ENCODE measurements at places on chromosomes 7 and 10.

DNA sequence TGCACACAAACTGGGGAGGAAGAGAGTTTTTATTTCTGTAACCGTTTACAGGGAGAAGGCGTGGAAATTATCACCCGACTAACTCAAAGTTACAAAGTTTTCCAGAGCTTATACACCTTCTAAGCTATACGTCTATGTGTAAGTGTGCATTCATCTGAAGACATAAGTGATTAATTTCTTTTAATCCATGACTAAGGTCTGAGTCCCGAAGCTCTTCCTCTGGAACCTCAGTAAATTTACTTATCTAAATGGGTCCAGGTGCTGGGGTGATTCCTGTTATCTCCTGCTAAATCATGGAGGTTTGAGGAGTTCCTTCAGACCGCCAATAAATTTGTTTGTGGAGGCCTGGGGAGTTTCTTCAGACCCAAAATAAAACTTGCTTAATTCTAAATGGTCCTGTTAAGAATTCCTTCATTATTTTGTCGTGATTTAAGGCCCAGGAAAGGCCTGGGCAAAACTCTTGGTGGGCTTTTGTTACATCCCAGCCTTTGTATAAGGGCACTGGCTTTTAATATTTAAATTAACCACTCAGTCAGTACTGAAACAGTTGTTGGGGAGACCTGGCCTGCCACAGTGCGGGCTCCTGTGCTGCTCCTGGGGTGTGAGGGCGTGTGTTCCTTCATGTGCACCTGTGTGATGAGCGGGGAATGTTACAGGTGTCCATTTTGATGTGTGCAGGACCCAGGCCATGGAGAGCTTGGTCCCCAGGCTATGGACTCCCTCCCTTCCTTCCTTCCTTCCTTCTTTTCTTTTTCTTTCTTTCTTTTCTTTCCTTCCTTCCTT, 5.8 kb upstream of the METTL27 start:
- no peak for DNase-seq

DNA sequence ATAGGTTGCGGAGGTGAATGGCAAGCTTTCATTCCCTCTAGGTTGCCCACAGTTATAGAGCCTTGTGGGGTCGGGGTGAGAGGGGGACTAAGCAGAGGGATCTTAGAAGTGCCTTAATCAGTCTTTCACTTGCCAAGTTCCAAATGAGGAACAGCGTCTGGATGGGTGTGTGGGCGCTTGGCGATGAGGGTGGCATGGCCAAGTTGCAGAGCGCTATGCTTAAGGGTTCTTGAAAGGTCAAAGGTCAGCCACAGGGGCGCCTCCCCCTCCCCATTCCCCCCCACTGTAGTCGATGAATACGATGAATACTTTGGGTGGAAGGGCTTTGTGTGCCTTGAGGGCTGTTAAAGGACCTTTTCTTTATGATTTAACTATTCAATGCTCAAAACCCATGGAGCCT, 185.0 kb downstream of the TCF7L2 start:
- DNase-seq, result no peak

DNA sequence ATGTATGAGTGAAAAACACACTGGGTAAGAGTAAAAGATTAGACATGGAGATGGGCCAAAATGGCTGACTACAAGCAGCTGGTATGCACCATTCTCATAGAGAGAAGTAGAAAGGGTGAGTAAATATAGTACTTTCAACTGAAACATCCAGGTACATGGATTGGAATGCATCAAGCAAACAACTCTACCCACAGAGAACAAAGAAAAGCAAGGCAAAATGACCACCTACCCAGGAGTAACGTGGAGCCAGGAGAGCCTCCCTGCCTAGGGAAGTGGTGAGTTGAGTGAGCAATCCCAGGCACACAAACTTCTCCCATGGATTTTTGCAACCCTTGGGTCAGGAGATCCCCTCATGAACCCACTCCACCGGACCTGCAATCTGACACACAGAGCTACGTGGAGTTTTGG, 212.8 kb downstream of the PTN start:
- no peak for DNase-seq

DNA sequence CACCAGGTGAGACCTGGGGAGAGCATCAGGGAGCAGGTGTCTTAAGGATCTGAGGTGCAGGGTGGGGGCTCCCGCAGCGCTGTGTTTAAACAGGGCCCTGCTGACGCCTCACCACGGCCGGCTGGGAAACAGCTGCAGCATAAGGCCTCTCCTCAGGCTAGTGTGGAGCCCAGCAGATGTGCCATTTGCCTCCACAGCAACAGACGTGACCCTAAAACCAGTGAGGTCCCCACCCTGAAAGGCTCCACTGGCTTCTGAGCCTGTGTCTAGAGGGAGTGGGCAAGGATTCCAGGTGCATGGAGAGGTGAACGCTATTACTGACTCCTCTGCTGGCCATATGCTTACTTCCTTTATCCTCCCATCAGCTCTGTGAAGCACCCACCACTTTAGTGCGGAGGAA, 47.8 kb downstream of the SYPL1 start:
- no peak for DNase-seq

DNA sequence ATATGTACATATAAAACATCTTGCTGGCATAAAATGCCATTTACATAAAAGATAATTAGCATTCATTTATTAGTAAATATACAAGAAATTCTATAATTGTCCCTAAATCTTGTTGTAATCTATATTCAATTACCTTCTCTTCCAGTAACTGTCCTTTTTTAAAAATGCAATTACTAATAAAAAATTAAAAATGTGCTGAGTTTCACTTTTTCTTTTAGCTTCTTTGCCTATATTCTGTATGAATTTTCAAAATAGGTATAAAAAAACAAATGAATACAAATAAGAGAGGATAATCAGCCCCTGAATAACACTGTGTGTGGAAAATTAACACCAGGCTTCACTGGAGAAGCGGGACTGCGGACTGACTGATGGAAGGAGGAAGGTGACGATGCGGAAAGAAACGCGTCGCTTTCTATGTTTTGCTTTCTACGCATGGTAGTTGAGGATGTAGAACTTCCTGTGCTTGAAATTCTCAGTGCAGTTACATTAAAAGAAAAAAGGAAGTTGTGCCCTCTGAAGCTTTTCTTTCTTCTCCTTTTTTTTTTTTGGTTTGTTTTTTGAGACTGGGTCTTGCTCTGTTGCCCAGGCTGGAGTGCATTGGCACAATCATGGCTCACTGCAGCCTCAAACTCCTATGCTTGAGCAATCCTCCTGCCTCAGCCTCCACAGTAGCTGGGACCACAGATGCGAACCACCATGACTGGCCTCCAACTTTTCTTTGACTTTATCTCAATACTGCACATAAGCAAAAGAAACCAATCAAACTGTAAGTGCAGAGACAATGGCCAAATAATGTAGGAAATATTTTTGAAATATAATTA, 7.4 kb upstream of the ZMYND11 start:
- no peak for DNase-seq

GRCh38 chr10:43360086-43360485, 11.3 kb upstream of the FXYD4 start:
- DNase-seq, result no peak

GRCh38 chr10:50575477-50576244, 48.1 kb downstream of the SGMS1 start:
- DNase-seq, result no peak

GRCh38 chr10:21912625-21913024, 90.9 kb downstream of the DNAJC1 start:
- DNase-seq, result no peak

- DNase-seq, result no peak
These were observed 624.9 kb downstream of the ARL4A start for GRCh38 chr7:13312307-13312706.

- DNase-seq, result no peak
These were observed 287.2 kb downstream of the AUTS2 start for GRCh38 chr7:69885431-69885830.

- DNase-seq, result no peak
These were observed 784.7 kb upstream of the AUTS2 start for GRCh38 chr7:68813551-68814080.

DNA sequence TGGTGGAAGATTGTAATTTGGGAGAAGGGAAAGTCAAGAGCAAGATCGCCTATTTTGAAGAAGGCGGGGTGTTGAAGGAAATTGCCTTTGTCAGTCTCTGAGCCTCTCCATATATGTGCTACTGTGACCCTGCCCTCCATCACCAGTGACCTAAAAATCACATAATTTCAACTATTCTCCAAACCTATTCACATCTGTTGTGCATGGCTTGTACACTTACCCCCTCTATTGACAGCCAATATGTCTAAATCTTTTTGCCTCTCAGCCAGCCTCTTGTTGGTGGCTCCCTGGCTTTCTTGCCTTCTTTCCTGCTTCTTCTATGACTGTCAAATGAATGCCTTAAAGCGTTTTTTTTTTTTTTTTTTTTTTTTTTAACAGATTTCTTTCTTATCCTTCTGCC, 295.6 kb downstream of the AUTS2 start:
- no peak for DNase-seq

DNA sequence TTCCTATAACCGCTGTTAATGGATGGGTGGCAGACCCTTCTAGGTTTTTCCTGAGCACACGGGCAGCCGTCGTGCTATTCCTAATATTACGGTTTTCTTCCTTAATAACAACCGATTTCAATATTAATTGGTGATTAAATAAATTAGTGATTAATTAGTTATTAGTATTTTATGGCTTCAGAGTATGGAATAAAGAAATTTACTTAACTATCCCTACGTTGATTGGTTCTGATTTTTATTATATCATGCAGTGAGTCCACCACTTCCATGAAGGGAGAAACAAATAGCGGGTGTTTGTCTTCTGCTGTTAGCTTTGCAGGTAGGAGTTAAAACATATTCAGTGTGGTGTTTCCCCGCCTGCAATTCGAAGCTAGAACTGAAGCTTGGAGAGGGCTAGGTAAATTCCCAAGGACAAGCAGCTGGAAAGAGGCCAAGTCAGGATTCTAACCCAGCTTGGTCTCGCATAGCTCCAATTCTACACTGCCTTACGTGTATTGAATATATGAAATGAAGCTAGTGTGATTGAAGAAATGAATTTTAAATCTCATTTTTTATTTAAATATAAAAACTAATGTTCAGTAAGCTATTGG, 928 bp upstream of the CSTF2T start:
- DNase-seq, result no peak
